Activated T-helper 2 cell treated with anti-CD3 and anti-CD28 coated beads, Interferon-gamma antibody, Interleukin-2, Interleukin-4, amounts not matched to agents 10 μg/mL and 5 μg/mL and 100 μg/mL, durations not matched to agents 14 hours and 24 hours and 36 hours (primary cell): ENCODE measurements at places on chromosomes 1 and 21.

- DNase-seq: no peak
These were observed 46.8 kb upstream of the NPL start for GRCh38 chr1:182742780-182743179.

GRCh38 chr1:109529881-109530456, 9.7 kb upstream of the GPR61 start:
- DNase-seq: no peak

DNA sequence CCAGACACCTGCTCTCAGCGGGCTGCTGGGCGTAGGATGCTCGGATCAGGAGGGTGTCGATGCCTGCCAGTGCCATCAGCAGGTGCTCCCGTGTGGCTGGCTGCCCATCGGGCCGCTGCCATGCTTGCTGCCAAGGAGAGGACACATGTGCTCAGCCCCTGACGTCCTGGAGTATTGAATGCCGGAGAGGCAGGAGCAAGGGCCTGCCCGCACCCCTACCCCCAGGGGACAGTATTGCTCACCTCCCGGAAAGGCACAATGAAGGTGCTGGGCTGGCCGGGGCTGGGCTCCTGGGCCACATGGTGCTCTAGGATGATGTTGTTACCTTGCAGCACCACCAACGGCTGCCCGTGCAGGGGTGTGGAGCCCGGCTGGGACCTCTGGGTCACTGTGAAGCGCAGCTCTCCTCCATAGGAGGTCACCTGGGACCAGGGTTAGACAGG, 61.5 kb downstream of the HSPG2 start:
- DNase-seq: no peak

DNA sequence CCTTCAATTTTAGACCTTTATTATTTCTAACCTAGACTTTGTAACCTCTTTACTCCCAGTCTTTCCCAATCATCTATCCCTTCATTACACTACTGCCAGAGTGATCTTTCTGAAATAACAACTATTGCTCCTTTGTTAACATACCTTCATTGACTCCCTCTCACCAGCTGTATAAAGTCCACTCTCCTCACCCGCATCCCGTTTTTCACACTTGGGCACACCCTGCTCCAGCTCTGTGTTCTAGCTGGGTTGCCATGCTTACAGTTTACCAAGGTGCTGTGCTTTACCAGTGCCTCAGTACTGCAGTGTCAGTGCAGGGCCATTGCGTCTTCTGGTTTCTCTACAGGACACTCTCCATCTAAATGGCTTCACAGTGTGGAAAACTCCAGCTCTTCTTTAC, 148.2 kb downstream of the NFIA start:
- DNase-seq: no peak

DNA sequence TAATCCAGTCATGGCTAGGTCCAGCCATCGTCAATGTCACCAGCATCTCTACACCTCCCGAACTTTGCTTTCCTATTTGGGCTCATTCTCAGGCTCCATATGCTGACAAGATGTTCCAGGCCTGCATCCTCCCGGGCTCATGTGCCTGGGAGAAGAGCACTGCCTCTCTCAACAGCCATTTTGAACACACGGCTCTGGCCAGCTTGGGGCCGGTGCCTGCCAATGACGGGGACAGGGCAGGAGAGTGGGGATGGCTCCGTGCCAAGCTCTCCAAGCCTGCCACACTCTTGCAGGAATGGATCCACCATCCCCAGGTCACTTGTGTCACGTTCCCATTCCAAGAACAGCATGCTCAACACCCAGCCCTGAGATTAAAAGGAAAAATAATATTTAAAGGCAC, 61.4 kb upstream of the PAX7 start:
- no peak for DNase-seq

DNA sequence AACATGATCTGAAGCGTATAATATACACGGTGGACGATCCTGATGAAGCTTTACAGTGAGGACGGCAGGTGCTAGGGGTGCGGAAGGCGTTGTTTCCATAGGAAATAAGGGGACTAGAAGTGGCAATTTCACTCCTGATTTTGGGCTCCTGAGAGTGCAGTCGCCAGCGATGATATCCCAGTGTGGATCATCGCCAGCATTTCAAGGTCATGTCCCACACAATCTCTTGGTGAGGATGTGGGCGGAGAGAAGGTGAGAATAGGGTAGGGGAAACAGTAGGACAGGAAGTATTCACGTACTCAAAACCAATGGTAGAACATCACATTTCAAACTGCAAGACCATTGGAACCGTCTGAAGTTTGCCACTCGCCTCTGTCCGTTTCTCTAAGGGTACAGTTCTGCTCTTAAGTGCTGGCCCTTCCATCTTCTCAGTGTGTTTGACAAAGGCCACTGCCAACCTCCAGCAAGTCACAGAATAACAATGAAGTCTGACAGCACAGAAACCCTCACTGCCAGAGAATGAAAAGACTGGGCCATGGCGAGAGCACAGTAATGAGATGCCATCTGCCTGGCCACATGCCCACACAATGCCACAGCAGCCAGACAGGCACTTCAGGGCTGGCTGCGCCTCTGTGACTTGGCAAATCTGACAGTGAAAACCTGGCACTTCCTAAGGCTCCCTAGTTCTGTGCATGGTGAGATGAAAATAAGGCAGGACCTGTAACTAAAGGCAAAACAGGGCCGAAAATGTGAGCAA, 27.9 kb downstream of the PCSK9 start:
- DNase-seq: no peak

GRCh38 chr1:208153386-208153785, 90.8 kb downstream of the PLXNA2 start:
- DNase-seq: no peak

DNA sequence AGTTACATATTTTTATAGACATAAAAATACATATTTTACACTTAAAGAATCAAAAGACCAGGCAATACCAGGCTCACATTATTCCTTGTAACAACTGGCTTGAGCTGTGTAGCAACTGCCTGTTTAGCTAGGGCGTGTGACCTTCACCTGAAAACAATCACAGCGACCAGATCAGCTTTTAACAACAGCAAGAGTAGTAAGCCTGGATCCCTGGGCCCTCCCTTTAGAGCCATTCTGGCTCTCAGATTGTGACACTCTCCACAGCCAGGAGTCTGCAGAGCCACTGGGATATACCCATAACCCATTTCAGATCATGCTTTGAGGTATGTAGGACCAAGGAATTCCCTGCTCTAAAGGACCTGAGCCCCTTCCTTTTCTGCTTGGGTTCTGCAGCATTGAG, 29.4 kb upstream of the GNG4 start:
- no peak for DNase-seq

GRCh38 chr1:44777547-44777946, 2.2 kb downstream of the RPS8 start:
- DNase-seq: no peak

GRCh38 chr1:177825276-177825901, 144.5 kb downstream of the SEC16B start:
- no peak for DNase-seq

- no peak for DNase-seq
These were observed 170.0 kb downstream of the GRIK3 start for GRCh38 chr1:36864182-36864822.

DNA sequence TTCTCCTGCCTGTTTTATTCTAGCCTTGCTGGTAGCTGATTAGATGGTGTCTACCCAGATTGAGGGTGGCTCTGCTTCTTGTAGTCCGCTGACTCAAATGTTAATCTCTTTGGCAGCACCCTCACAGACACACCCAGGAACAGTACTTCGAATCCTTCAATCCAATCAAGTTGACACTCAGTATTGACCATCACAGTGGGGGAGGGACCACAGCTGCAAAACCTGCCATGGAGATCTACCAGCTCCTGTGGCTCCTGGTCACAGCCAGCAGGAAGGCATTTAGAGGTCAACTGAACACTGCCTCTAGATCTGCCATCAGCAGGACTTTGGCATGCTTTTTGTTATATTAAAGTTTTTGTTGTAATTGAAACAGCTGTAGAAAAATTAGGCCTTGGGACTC, 146.9 kb downstream of the RWDD3 start:
- DNase-seq: no peak

- DNase-seq: no peak
These were observed 85.8 kb upstream of the ST6GALNAC5 start for GRCh38 chr1:76781447-76781846.

DNA sequence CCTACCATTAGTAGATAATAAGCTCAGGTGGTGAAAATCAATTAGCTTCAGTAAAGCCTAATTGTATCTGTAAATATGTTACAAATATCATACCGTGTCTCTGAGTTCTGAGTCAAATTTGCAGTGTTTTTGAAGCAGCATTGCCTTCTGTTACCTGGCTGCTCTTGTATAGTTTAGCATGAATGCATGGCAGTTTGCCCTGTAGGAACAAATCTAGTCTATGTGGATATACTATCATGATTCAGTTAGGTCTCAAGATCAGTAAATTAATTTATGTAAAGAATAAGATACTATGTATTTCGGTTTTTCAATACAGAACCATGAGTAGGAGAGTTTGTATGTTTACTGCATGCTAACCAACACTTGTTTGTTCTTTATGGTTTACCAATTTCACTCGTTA, 240.6 kb upstream of the C1orf105 start:
- no peak for DNase-seq

GRCh38 chr21:41966041-41966833, 12.4 kb upstream of the C2CD2 start:
- DNase-seq: no peak

DNA sequence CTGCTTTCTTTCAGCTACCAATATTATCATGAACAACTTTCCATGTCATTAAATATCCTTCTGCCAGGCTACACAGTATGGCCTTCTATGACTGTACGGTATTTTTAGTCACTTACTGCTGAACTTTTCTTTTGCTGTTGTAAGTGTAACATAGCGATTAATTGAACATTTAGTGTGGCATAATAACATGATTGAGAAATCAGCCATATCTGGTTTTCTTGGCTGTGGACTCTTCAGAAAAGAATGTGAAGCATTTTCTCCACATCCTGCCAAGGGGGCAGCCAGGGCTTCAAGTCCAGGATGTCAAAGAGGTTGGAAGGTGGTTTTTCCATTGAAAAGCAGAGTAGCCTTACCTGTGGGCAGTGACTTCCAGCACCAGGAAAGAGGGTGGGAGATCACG, 8.8 kb upstream of the AHCYL1 start:
- DNase-seq: no peak

DNA sequence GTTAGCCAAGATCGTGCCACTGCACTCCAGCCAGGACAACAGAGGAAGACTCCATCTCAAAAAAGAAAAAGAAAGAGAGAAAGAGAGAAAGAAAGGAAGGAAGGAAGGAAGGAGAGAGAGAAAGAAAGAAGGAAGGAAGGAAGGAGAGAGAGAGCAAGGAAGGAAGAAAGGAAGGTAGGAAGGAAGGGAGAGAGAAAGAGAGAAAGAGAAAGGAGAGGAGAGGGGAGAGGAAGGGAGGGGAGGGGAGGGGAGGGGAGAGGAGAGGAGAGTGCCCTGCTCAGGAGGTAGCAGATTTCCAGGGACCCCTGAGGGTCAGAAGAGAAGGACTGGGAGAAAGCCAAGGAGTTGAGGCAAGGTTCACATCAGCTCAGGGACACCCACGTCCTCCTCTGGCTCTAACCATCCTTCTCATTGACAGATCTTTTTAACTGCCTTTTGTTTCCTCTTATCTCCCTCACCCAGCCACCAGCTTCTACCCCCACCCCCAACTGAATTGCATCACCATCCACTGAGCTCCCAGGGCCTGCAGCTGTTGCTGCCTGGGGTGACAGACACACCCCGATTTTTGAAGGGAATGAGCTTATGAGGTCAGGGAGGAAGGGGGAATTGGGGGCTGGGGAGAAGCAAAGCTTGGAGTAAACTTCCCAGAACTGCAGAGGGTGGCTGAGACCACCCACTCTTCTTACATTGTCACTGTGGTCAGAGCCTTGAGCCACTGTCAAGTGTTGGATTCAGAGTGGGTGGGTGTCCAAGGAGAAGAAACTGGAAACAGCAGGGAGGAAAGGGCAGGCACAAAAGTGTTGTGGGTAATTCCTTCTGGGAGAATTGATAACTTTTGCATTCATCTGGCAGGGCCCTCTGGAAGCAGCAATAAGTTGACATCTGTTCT, 91.6 kb downstream of the GLUL start:
- no peak for DNase-seq

- no peak for DNase-seq
These were observed 19.9 kb upstream of the SLC35F3 start for GRCh38 chr1:233884461-233885151.

DNA sequence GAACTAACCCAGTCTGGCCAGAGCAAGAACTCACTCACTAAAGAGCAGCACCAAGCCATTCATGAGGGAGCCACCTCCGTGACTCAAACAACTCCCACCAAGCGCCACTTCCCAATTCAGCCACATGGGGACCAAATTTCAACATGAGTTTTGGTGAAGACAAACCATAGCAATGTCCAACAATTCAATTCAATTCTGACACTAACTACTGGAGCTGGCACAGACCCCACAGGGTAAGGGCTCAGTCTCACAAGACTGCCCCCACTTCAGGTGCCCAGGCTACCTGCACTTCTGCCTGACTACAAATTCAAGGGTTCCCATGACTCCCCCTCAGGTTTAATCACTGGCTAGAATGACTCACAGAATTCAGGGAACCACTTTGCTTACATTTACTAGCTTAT, 48.8 kb upstream of the RAP1A start:
- no peak for DNase-seq

- no peak for DNase-seq
These were observed 38.1 kb upstream of the STUM start for GRCh38 chr1:226510453-226510852.

DNA sequence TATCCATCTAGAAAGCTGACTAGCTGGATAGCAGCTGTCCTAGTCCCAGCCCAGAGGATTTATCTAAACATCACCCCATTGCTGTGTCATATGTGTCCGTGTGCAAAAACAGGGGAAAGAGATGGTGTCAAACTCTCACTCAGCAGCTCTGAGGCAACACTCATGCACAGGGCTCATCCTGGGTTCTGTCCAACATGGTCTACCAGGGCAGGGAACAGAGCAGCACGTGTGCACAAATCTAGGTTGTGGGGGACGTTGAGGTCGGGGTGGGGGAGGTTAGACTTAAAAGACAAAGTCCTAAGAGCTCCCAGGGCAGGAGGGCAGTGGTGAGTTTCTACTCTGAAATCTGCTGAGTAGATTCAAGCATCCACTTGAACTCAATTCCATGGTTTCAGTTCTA, 16.2 kb downstream of the PI4KB start:
- DNase-seq: no peak

GRCh38 chr1:178188306-178188705, 94.4 kb downstream of the RASAL2 start:
- no peak for DNase-seq

DNA sequence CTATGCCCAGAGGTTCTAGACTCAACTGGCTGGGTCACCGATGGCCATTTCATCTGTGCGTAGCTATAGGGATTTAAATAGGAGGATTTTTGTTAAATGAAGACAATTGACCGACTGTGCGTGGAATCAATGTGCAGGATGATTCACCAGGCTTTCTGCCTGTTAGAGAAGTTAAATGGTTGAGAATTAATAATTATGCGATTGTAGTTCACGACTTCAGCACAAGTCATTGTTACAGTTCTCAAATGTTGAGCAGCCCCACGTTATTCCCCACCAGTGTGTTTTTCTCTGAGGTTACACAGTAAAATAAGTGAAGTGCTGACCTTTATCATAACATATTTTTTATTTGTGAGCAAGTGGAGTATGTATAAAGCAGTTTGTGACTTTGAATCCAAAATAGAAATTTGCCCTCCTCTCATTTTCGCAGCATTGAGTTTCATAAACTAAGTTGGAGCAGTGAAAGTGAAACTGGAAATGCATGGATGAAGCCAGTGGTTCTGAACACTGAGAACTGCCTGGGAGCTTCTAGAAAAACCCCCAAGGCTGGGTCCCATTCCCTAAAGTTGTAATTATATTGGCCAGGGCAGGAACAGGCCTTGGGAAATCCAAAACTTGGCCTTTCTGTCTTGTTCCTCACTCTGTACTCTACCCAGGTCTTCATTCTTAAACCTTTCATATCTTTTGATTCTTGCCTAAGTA, 102.6 kb downstream of the GALNT2 start:
- DNase-seq: no peak

- no peak for DNase-seq
These were observed 17.6 kb upstream of the SLC30A1 start for GRCh38 chr1:211596418-211597181.
